SK-N-SH treated with all-trans-retinoic acid at 6 μM for 48 hours (cell line): ENCODE measurements at places on chromosomes 1 and 21.

- ATAC-seq = peak; percentile 22; the same call in 1 of the 3 replicates
Observed at GRCh38 chr1:218473522-218473921, 128.4 kb downstream of the TGFB2 start.

DNA sequence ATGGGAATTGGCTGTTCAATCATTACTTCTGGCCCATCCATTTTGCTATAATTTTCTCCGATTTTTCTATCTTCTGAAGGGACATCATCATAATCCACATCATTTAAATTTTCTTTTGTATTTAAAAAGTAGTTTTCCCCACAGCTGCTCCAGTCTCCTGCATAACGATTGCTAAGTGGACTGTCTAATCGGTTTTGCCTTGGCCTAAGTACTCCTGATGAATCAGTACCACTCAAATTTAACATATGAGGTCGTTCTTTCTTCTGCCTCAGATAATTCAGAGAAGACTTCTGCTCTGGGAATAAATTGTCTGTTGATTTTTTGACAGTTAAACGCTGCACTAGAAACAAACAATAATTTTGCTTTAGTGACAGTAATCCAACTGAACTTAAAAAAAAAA, 41.9 kb downstream of the SYDE2 start:
- no peak for ATAC-seq

DNA sequence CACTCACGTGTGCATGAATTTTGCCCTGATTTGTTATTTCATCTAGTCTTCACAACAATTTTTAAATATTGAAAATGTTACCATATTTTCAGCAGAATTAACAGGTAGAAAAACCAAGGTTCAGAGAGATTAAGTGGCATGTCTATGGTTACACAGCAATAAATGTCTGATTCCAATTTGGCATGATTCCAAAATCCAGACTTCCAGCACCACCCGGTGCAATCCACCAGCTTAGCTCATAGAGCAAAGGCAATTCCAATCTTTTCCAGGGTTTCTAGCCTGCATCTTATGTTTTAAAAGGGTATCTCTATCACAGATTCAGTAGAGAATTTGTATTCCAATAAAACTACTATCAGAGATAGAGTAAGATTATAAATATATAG, 161.8 kb downstream of the TPR start:
- peak; percentile 26; the same call in 1 of the 3 replicates for ATAC-seq

- no peak for ATAC-seq
Observed at GRCh38 chr1:42010381-42010780, 91.7 kb upstream of the HIVEP3 start.

DNA sequence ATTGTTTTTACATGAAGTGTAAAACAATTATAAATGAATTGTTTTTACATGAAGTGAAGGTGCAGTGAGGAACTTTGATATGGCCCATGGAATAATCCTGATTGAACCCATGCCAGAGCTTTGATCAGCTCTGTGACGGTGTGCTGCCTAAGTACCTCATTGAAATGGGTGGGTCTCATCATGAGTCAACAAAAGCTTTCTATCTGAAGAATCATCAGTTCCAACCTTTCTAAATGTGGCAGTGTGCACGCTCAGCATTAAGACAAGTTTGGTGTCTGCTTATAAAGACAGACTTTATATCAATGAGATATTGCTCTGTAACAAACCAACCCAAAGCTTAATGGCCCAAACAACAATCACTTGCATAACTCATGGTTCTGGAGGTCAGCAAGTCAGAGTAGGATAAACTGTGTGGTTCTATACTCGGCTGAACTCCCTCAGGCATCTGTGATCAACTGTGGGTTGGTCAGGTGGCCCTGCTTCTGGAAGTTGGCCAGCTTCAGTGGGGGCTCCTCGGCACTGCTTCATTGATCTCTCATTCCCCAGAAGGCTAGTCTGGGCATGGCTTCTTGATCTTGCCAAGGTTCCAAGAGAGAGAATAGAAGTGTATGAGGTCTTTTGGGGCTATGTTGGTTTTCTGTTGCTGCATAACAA, 258.0 kb downstream of the LTN1 start:
- no peak for ATAC-seq

- ATAC-seq = no peak
Observed at GRCh38 chr1:2477309-2477708, 1.2 kb downstream of the PLCH2 start.

GRCh38 chr1:235417086-235417697, 50.0 kb downstream of the TBCE start:
- ATAC-seq = peak; percentile 79

DNA sequence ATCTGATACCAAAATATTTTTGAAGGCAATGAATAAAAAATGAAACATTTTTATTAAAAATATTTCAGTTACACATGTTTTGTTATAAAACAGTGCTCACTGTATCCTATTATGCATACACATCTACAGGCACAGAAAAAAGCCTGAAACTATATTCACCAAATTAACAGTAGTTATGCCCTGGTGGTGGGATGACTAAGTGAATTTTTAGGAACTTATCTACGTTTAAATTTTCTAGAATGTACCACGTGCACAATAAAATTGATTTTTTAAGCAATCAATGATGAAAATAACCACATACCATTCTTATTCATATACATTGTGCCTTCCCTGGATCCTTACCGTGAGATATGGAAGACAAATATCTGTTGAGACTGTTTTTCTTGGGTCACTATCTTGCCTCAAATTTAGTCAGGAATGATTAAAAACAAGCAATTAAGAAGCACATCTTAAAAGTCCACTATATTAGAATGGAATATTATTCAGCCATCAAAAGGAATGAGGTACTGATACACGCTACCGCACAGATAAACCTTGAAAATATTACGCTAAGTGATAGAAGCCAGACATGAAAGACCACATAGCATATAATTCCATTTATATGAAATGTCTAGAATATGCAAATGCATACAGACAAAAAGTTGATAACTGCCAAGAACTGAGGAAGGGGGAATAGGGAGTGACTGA, 17.4 kb downstream of the TP53BP2 start:
- no peak for ATAC-seq

DNA sequence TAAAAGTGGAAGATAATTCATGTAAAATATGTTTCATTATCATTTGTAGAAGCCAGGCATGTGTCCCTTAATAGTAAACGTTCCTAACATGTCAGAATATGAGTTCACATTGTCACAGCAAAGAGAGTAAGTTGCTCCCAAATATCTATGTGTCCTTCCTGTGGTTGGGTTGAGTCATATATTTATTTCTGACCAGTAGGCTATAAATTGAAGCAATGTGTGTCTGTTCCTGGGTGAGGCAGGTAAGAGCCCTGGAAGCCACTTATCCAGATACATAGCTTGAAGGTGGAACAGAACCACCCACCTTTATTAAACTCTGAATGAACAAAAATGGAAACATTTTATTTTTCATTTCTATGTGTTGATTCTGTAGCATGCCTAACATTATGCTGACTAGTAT, 2251.6 kb downstream of the NCAM2 start:
- no peak for ATAC-seq
